ENCODE measurements at places on chromosomes 1 and 21. TPM values are rescaled to one million over a fixed set of nuclear protein-coding genes. Genes with fewer than 3 reads are reported as not detected.

Gene IL23R
- 0.80 TPM for total RNA-seq

Gene ZNF697
- total RNA-seq = 13.0 TPM

DNA sequence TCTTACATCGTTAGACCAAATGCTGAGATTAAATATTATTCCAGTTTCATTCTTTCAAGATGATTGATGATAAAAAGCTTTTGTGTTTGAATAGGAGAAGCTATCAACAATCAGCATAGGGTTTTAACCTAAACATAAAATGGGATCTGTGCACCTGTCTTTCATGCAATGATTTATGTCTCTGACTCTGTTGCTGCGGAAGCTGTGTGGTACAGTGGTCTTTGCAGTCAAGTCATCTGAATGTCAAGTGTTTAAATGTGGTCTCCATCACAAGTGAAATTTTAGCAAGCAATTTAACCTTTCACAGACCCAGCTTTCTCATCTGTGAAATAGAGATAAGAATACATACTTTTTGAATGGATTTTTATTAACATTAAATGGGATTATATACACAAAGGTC lies 107.2 kb downstream of the PLPPR5 start:
- H3K4me1 ChIP-seq = no peaks in the 10 kb centered on the region
- H3K4me3 ChIP-seq = no peak overlapping the region
- H3K36me3 ChIP-seq = no peaks in the 10 kb centered on the region
- H3K27me3 ChIP-seq = no peaks in the 10 kb centered on the region

DNA sequence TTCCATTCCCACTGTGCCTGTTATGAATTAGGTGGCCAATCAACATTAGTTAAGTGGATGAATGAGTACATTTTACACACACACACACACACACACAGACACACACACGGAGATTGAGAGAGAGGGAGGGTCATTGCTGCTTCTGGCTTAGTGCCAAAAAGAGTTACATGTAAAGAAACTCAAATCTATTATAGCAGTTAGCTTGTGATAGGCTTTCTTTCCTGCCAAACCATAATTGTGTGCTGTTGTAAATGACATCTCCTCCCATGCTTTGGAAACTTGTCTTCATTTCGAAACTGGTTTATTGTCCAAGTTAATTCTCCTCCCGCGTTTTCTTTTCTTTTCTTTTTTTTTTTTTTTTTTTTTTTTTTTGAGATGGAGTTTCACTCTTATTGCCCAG lies 1.4 kb upstream of the MT1HL1 start:
- H3K27me3 ChIP-seq = no peaks in the 10 kb centered on the region
- no peak overlapping the region for H3K27ac ChIP-seq
- H3K4me1 ChIP-seq = no peaks in the 10 kb centered on the region

DNA sequence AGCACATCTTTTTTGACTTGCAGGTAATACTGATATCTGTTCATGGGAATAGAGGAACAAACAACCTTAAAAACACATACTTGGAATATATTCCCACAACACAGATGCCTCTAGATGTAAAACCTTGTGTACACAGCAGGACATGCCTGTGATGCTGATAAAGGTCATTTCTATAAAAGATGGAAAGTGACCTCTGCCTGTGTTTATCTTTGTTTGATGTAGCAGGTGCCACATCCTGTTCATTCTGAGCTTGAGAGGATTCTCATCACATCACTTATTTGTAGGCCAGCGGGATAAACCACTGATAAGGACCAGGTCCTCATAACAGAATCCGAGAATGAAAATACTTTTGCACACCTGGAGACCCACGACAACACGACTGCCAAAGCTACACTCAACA lies 133.7 kb downstream of the SMYD2 start:
- H3K36me3 ChIP-seq = peaks cover 38% of the 10 kb centered on the region

DNA sequence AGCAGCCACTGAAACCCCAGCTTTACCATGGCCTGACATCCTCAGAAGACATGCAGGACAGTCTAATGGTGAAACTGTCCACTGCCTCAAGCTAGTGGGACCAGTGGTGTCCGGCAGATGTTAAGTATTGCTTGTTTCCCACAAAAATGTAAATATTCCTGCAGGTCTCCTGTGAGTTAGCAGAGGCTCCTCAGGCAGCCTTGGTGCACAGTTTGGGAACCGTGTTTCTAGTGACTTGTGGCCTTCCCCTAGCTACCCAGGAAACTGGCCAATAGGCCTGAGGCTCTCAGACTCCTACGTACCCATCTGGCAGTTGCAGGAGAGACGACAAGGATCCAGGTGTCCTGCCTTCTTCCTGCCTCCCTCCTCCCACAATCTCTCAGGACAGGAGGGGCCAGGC lies 142.4 kb downstream of the CAMTA1 start:
- DNase-seq = no peak
- H3K27ac ChIP-seq = no peak overlapping the region
- no peaks in the 10 kb centered on the region for H3K36me3 ChIP-seq

DNA sequence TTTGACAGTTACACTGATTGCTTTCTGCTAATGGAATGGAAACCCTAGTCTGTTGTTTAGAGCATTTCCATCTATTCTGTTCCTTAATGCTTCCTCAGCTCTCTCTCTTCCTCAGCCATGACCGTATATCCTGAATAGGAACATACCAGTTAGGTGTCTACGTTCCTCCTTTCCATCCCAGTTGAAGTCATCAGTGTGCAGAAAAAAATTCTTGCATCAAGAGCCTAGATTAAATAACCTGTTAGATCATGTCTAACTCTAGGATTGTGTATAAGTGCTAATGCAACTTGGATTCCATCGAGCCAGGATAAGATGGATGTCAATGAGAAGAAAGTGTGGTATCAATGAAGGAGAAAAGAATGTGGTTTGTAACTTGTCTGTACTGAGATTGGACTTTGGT lies 18.7 kb downstream of the UBAP2L start:
- H3K36me3 ChIP-seq = peaks cover 90% of the 10 kb centered on the region
- H3K4me1 ChIP-seq = peaks cover 17% of the 10 kb centered on the region
- no peaks in the 10 kb centered on the region for H3K27me3 ChIP-seq
- no peak for DNase-seq

DNA sequence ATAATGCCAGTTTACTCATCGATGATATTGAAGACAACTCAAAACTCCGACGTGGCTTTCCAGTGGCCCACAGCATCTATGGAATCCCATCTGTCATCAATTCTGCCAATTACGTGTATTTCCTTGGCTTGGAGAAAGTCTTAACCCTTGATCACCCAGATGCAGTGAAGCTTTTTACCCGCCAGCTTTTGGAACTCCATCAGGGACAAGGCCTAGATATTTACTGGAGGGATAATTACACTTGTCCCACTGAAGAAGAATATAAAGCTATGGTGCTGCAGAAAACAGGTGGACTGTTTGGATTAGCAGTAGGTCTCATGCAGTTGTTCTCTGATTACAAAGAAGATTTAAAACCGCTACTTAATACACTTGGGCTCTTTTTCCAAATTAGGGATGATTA lies 13.7 kb downstream of the GGPS1 start:
- H3K4me1 ChIP-seq = peaks cover 3% of the 10 kb centered on the region
- H3K4me3 ChIP-seq = no peak overlapping the region
- DNase-seq = no peak
- peaks cover 39% of the 10 kb centered on the region for H3K36me3 ChIP-seq

Data from activated T-helper 2 cell treated with anti-CD3 and anti-CD28 coated beads, Interferon-gamma antibody, Interleukin-2, Interleukin-4, amounts not matched to agents 10 μg/mL and 5 μg/mL and 100 μg/mL, durations not matched to agents 14 hours and 24 hours and 36 hours (primary cell).